GM20000 (cell line): ENCODE measurements at places on chromosomes 16 and 17.

- DNase-seq = no peak
Observed at GRCh38 chr16:57379579-57379978, 7.3 kb downstream of the CX3CL1 start.

DNA sequence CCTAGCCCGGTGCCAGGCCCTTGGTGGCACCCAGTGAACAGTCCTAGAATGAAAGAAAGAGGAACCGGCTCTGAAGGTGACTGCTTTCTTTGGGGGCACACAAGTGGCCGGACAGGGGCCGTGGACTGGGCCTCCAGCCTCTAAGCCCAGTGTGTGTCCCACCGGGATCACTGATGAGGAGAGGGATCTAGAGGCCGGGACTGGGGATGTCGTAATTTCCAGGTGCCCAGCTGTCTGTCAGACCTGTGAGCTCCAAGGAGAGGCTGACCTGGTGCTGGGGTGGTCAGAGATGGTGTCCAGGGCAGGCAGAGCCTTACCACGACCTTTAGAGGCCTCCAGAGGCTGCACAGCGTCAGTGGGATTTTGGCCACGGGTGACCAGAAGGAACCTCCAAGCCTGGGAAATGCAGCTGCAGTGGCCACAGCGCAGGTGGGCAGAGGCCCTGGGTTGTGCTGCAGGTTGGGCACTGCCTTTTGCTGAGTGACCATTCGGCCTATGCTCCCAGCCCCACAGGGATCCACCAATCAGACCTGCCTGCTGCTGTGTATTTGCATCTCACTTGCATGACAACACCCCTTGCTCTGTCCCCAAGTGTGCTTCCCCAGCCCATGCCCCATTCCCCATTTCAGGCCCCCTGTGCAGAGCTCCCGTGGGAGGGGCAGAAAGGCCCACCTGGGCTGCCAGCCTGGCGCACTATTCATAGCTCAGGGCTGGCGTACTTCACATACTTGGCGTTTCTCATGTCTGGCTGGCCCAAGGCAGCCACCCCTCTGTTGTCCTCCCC, 12.5 kb downstream of the ARHGAP23 start:
- DNase-seq = no peak

DNA sequence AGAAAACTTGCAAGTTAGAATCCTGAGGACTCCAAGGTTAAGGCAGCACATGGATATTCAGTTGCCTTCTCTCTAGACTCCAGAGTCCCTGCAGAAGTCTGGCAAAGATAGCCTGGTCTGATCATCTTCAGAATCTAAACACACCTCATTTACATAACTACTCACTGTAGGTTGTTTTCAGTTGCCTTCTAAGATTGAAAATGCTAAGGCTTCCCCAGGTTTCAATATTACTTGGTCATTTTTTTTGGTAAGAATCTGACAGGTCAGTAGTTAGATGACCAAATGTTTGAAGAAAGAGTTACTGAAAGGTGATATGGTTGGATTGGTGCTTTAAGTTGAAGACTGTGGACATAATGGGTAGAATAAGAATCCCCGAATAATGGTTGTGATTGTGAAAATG, 205.4 kb upstream of the KCNJ16 start:
- DNase-seq = peak; percentile 26

- no peak for DNase-seq
Observed at GRCh38 chr17:80507965-80508364, 31.6 kb upstream of the NPTX1 start.

- peak; percentile 51 for DNase-seq
Observed at GRCh38 chr16:10895053-10895946, 18.3 kb downstream of the CIITA start.

GRCh38 chr17:56819431-56820145, 14.1 kb downstream of the C17orf67 start:
- peak; percentile 82 for DNase-seq

DNA sequence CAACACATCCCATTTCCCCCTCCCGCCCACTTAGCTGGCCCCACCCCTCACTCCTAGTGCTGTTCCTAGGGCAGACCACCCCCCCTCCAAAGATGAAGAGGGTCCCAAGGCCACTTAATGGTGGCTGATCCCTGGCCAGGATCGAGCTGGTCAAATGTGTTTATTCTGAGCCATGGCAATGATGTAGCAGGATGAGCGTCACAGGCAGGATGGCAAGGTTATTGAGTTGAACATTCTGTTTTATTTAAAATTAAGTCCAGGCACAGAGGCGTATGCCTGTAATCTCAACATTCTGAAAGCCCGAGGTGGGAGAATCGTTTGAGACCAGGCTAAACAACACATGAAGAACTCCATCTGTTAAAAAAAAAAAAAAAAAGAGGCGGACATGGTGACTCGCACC, 12.2 kb downstream of the ZNF423 start:
- DNase-seq = no peak

DNA sequence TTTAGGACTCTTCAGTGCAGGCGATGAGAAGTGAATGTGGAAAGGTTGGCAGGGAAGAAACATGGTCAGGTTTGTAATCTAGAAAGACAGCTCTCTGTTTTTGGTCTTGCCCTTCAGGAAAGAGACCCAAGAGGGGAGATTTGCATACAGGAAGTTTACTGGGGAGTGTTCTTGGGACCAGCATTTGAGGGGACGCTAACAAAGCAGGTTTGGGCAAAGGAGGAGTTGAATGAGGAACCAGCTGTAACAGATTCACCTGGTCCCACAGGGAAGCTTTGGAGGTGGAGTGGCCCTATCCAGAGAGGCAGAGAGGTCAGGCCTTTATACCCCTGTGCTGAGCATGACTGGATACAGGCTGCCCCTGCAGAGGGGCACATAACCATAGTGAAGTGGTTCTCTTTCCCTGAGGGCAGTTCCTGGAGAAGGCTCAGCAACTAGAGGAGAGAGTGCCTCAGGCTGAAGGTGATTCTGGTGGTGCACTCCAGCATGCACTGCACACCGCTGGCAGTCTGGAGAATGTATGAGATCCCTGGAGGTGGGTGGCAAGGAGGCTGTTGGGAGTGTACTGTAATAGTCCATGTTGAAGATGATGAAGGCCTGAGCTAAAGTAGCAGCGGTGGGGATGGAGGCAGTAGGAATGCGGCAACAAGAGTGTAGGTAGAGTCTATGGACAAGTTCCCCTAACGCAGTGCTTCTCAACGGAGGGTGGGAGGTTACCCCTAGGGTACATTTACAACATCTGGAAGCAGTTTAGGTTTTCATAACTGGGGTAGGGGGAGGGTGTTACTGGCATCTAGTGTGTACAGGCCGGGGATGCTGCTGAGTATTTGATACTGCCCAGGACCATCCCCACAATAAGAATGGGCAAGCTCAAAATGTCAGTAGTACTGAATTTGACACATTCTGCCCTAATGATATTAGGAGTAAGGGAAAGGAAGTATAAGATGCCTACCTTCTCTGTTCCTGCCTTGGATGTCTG, 37.2 kb downstream of the MAP2K6 start:
- DNase-seq = no peak

DNA sequence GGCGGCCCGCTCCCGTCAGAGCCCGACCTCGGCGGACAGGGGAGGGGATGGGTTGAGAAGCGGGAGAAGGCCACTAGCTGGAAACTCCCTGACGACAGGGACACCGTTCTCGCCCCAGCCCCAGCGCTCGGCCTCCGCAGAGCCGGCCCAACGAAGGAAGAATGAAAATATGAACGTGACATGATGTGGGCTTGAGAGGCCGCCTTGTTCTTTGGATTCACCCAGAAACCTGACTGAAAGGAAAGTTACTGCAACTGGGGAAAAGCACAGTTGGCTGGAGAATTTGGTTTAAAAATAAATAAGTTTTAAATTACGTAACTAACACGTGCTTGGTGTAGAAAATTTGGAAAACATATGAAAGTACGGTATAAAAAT, 21.1 kb downstream of the NPTX1 start:
- DNase-seq = peak; percentile 83

DNA sequence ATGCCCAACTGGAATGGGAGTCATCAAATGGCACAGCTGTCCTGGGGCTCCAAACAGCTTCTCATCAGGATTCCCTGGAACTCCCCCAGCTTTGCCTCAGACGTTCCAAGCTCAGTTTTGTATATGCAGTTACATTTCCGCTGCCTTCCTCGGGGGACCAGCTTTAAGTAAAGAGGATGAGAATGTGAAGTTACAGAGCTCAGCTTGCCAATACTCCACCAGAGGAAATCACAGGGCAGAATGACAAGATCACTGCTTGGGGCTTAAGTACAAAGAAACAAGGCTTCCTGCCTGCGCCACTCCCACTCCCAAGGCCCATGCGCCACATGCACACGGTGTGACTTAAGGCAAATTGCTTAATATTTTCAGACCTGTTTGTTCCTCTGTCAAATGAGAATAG, 272.4 kb upstream of the CDH11 start:
- no peak for DNase-seq
